ENCODE measurements at places on chromosomes 2 and 18.

DNA sequence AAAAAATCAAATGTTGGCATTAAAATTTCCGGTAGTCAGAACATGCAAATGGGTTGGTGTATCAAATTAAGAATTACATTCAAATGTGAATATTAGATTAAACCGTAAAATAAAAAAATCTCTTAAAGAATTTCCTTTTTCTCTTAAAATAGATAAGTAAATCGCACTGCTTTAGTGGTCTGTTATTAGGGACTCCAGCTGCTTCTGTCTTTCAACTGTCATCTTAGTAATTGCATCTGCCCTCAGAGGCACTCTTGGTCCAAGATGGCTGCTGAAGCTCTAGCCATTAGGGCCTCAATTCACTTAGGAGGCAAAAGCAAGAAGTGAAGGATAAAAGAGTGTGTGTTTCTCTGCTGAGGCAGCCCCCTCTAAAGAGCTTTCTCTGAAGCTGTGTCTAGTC lies 132.4 kb downstream of the MGAT5 start:
- DNase-seq = no peak

DNA sequence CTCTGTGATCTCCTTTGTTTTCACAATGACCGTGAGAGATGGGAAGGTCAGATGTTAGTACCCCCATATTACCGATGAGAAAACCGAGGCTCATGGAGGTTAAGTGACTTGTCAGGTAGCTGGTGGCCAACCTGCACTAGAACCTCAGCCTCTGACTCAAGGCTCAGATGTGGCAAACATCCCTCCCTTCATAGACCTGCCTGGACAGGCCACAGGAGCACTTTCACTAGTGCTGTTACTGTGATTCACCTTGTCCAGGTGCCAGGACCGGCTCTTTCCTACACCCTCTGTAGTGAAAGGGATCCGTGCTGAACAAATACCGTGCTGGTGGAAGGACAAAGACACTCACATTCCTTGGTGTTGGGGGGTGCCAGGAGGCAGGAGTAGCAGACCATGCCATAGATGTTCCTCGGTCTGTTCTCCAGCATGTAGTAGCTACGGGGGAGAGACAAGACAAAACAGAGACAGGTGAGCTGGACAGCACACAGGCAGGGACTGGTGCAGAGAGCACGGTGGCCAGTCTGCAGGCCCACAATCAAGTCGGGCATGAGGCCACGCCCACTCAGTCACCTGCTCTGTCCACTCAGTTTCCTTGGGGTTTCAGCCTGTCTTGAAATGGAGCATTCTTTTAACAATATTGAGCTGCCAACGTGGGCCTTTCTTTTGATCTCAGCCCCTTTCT lies 65.9 kb downstream of the EDAR start:
- no peak for DNase-seq

DNA sequence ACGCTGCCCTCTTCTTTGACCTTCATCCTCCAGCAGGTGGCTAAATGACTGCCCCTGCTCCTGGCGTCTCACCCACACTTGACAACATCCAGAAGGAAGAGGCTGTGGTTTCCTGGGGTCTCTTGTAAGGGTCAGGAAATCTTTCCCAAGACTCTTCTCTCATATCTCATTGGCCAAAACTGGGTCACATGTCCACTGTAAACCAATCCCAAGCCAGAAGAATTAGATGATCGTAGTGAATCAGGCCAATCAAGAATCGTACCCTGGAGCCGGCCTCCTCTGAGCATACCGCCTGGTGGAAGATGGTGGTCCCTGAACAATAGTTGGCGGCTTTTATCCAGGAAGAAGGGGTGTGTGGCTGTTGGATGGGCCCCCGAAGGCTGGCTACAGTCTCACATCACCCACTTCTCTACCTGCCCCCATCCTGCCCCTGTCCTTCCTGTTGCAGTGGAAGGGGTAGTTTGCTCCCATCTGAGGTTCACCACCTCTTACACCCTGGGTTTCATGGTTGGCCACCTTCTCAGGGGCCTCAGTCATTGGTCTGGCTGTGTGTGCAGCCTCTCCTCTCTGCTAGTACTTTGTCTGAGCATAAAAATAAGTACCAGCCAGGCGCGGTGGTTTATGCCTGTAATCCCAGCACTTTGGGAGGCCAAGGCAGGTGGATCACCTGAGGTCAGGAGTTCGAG lies 3.8 kb downstream of the SAG start:
- DNase-seq = no peak

GRCh38 chr2:238425979-238426567 lies 654 bp upstream of the ASB1 start:
- peak; percentile 63 for DNase-seq

DNA sequence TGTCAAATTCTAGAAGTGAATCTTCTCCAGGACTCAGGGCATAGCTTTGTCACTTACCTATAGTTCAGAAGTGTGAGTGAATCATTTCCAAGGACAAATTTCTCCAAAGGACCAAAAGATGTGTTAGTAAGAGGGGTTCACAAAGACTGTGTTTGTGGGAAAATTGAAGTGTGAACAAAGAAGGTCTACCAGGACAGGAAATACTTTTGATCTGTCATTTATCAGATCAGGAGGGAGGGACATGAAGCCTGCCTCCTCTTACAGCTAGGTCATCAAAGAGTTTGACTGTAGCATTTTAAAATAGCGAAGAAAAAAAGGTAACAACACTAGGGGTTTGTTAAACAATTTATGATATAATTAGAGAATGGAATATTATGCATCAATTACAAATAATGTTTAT lies 2.0 kb upstream of the CD28 start:
- no peak for DNase-seq

- no peak for DNase-seq
Measured at GRCh38 chr2:128438586-128438985, 119.9 kb upstream of the HS6ST1 start.

GRCh38 chr2:165529130-165529529 lies 59.6 kb downstream of the CSRNP3 start:
- DNase-seq = no peak

- no peak for DNase-seq
Measured at GRCh38 chr18:29234751-29235150, 1057.8 kb upstream of the CDH2 start.

- DNase-seq = no peak
Measured at GRCh38 chr2:63432373-63432772, 155.9 kb downstream of the WDPCP start.

- no peak for DNase-seq
Measured at GRCh38 chr18:75048776-75049454, 160.0 kb downstream of the PTGR3 start.

DNA sequence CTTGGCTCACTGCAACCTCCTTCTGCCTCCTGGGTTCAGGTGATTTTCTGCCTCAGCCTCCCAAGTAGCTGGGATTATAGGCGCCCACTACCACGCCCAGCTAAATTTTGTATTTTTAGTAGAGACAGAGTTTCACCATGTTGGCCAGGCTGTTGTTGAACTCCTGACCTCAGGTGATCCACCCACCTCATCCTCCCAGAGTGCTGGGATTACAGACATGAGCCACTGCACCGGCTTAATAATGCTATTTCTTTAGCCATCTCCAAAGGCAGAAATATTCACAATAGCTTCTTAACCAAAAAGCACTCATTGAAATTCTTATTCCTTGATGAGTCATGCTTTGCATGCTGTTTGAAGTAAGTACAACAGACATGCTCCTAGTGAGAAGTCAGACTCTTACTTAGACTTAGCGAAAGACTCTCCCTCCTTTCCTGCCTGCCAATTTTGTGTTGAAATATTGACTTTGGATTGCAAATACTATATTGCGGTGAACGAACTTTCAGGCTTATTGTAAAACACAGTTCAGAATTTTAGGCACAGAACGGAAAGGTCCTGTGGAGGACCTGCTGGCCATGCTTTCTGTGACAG lies 4.4 kb downstream of the ACTR3 start:
- peak; percentile 38 for DNase-seq

DNA sequence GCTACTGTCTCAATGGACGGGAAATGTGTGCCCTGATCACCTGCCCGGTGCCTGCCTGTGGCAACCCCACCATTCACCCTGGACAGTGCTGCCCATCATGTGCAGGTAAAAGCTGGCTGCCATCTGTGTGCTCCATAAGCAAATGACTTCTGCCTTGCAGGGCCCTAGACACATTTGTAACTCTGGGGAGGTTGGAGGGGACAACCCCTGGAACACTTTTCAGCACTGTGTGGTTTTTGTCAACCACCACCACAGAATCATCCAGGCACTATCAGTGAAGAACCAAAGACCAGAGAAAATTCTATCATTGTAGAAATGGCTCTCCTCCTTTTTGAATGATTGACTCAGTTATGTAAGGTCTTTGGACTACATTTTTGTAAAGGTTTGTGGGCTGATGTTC lies 84.3 kb downstream of the FEZ2 start:
- DNase-seq = no peak

- no peak for DNase-seq
Measured at GRCh38 chr2:88307817-88308216, 137.7 kb downstream of the THNSL2 start.

DNA sequence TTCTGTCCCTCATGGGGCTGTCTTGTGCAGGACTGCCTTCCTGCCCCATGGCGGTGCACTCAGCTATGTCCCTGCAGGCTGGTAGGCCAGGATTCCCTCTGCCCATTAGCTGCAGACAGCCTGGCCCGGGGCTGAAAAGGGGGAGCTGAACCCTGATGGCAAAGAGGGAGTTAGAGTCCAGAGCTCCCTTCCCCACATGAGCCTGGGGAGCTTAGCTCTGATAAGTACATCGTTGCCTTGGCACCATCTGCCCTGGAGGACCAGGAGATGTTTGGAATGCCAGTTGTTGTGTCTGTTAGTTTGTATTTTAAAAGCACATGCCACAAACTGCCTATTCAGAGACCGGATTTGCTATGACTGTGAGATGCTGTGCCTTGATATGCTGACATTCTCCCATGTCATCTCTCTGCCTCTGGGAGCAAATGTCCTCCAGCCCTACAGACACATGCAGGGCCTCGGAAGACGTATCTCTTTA lies 65.1 kb upstream of the AFF3 start:
- DNase-seq = no peak

DNA sequence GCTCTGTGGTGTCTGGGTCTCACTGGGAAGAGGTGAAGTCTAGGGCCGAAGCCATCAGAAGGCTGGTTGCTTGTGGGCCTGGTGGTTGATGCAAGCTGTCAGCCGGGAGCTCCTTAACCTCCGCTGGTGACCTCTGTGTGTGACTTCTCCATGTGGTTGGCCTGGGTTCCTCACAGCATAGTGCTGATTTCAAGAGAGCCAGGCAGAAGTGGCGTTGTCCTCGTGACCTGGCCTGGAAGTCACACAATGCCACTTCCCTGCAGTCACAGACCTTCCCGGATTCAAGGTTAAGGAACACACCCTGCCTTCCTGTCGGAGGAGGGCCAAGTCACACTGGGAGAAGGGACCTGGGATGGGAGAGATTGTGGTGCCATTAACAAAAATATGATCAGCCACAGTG lies 303.7 kb upstream of the HS6ST1 start:
- no peak for DNase-seq

GRCh38 chr2:31110431-31110830 lies 27.8 kb downstream of the GALNT14 start:
- no peak for DNase-seq

DNA sequence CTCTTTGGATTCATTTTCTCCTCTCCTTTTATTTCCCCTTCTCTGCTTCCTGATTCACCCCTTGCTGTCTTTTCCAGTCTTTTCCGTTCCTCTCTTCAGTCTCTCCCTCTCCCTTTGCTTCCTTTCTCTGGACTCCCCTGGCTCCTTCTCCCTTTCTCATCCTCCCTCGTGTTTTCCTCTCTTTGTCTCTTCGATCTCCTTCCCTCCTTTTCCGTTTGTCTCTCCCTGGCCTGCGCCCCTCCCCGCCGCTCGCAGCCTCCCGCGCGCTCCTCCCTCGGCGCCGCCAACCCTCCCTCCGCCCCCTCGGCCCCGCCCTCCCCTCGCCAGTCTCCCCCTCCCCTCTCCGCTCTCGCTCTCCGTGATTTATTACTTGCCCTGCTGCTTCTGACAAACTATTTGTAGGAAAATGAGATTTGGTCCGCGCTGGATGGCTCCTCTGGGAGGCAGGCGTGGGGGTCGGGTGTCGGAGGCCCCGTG lies 46.0 kb upstream of the PAX8 start:
- peak; percentile 78 for DNase-seq

- no peak for DNase-seq
Measured at GRCh38 chr2:231530099-231531011, at the start of gene NMUR1. TSS of gene NMUR1 (minus strand) at chr2:231530445. CDS start at chr2:231530361, 84 bp downstream.

DNA sequence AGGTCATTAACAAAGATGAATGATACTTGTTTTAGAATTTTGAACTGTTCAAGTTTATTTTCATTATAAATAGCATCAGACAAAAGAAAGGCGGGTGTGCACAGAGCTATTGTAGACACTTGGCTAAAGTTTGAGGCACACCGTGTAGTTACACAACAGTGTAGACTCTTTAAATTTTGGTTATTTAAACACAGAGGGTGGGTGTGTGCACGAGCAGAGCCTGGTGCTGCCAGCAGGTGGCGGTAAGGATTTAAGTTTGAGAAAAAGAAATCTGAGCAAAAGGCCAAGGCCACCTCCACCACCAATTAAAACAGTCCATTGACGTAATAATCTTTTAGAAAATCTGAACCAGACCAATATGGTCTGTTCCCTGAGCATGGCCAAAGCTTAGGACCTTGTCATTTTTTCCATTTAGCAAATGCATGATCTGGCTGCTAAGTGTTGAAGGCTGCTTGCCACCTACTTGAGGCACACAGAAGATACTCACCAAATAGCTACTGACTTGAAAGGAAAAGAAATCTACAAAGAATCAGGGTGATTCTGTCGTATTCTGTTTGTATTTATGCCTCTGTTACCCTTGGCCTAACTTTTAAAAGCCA lies 14.3 kb downstream of the COPS7B start:
- no peak for DNase-seq

DNA sequence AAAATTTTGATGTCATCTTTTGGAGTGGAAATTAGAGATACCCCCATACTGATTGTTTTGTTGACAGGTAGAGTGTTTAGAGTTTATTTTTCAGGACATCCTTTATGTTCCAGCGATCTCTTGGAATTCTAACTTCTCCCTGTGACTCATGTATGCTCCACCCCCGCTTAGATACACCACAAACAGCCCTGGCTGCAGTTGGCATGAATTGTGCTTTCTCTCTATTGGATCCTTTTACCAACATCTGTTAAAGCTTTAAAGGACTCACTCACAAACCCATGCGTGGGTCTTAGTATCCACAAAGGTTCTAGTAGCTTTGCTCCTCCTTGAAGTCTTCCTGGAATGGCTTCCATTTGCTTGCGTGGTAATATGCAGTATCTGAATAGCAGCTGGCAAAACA lies 409.5 kb upstream of the POU3F3 start:
- DNase-seq = no peak

- no peak for DNase-seq
Measured at GRCh38 chr2:234292205-234292961, 204.5 kb downstream of the ARL4C start.

GRCh38 chr2:63514781-63515180 lies 73.5 kb downstream of the WDPCP start:
- DNase-seq = no peak

GRCh38 chr2:129458436-129458835 lies 521.0 kb upstream of the RAB6C start:
- no peak for DNase-seq

- no peak for DNase-seq
Measured at GRCh38 chr2:144027593-144027992, 492.3 kb downstream of the ZEB2 start.

GRCh38 chr2:55309446-55309845 lies 40.4 kb upstream of the MTIF2 start:
- peak; percentile 22 for DNase-seq

Data from HTR-8/SVneo (cell line).